ENCODE measurements at places on chromosomes 13 and 19.

GRCh38 chr13:24683838-24684599, 3.8 kb downstream of the ATP12A start:
- DNase-seq: peak; percentile 86

- DNase-seq: peak; percentile 77
Measured at GRCh38 chr13:23673354-23673753, 103.1 kb downstream of the TNFRSF19 start.

DNA sequence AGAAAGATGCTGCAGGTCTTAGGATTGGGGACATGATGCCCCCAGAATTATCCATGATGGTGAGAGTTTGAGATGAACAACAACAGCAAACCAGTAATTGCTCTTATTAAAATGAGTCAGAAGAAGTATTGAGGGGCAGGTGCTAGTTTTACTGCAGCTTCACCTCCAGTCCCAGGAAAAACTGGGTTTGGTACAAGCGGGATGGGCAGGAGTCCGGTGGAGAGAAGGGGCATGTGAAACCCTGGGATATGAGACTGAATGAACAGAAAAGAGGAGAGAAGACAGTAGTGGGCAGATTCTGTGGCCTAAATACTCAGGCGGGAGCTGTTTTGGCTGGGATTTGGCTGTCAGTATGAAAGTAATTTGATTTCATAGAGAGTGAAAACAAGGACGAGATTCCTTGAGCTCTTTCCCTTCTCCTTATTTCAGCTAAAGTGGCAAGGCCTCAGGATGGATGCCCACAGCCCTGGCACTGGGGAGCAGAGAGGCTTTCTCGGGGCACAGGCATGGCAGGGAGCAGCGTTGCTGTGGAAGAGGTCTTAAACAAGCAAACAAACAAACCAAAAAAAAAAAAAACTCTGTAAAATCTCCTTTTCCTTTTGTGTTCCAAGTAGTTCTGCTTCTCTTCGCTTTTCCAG, 30.7 kb downstream of the NFIX start:
- DNase-seq: no peak

- DNase-seq: no peak
Measured at GRCh38 chr13:27573265-27573664, 47.1 kb downstream of the LNX2 start.

DNA sequence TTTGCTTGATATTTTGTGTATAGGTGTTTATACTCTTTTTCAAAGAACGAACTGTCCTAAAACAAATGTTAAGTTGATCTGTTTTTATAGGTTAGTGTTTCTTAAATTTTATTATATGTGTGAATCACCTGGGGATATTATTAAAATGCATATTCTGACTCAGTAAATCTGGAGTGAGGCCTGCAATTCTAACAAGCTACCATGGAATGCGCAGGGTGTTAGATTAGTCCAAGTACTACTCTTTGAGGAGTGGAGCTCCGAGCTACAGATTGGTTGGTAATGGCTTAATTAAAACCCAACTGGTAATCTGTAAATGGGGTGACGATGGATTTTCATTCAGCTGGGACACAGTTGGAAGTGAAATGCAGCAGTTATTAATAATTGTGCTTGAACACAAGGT, 214.1 kb upstream of the UFM1 start:
- DNase-seq: no peak

DNA sequence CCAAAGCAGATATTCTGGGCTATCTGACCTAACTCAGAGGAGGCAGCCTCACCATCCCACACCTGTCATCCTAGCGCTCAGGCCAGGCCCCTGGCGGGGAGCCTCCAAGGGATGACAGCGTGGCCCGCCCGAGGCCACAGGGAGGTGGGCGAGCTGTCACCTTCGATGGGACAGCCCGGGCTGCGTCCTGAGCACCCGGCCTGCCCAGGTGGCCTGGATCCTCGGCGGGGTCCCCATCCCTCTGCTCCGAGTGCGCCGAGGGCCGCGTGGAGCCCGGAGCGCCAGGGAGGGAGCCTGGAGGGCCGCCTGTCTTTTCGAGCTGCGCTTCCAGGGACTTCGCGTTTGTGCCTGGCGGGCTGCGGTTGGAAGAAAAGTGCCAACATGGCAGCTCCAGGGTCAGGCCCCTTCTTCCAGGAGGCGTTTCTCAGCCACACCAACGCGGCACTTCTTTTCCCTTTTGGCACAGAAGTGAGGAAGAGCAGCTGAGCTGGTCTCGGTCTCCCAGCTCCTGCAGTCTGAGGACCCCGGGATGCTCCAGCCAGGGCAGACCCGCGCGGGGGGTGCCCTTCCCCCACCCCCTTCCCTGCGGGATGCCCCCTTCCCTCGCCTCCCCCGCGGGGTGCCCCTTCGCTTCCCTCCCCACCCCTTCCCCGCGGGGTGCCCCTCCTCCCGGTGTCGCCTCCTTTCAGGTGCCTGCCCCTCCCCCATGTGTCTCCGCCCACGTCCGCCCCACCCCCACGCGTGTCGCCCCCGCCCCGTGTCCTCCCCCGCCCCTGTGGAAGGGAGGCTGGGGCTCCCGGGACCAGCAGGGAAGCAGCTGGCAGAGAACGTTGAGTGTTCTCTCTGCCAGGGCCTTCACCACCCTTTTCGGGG, 42.3 kb downstream of the GJA3 start:
- DNase-seq: peak; percentile 81

DNA sequence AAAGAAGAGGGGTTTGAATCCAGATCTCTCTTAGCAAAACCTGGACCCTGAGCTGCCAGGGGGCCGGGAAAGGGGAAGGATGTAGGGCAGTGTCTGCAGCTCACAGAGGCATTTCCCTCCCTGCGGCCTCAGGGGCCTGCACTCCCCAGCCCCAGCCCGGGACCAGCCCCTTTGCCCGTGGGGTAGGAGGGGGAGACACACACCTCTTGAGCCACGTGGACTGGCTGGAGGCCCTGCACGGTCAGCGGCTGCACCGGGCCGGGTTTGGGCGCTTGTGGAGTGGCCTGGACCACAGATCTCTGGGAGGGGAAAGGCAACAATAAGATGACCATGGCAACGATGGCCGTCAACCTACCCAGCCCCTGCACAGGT, 26.9 kb downstream of the RFX1 start:
- no peak for DNase-seq

DNA sequence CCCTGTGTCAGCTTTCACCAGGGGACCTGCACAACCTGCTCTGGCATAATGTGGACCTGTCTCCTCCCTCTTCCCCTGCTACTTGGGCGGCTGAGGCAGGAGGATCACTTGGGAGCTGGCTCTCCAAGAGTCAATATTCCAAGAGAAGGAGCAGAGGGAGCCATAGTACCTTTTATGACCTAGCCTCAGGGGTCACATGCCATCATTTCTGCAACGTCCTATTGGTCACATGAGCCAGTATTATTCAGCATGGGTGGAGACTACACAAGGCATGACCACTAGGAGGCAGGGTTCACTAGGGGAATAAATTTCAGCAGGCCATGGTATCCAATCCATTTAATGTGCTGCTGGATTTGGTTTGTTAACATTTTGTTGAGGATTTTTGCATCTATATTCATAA, 12.0 kb upstream of the SHFL start:
- DNase-seq: no peak

DNA sequence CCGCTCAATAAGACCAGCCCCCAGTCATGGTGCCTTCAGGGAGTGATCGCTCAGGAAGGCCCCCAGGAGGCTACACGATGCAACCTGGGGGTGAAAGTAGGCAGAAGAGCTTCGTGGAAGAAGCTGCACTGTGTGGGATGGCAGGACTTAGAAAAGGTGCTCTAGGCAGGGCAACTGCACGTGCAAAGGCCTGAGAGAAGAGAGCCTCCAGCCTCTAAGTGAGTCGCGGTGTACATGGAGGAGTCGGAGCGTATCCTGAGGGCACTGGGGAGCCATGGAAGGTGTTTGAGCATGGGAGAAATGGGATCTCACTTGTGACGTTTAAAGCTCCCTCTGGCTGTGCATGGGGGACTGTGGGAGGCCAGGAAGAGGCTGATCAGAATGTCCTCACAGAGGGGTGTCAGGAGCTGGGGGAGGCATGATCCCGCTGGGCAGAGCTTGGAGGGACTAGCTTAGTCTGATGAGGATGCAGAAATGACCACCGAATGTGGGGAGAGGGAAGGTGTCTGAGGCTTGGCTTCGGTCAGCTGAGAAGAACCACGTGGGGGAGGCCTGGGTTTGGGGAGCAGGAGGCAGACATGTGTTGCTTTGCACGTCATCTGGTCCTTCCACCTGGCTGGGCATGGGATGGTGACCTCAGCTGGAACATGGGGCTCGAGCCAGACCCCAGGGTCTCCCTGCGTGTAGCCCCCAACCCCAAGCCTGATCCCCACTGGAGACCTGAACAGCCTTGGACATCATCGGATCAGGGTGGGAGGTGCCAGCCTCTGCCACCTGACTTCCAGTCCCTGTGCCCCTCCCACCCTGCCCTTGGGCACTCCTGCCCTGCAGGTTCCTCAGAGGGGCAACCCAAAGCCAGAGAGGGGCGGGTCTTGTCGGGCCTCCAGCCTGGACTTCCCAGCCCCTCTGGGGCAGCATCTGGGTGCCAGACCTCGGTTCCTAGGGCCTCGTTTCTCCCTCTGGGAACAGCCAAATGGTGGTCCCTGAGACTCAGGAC, 1.1 kb downstream of the APC2 start:
- no peak for DNase-seq

GRCh38 chr19:2246801-2247361, 2.2 kb upstream of the AMH start:
- DNase-seq: no peak

DNA sequence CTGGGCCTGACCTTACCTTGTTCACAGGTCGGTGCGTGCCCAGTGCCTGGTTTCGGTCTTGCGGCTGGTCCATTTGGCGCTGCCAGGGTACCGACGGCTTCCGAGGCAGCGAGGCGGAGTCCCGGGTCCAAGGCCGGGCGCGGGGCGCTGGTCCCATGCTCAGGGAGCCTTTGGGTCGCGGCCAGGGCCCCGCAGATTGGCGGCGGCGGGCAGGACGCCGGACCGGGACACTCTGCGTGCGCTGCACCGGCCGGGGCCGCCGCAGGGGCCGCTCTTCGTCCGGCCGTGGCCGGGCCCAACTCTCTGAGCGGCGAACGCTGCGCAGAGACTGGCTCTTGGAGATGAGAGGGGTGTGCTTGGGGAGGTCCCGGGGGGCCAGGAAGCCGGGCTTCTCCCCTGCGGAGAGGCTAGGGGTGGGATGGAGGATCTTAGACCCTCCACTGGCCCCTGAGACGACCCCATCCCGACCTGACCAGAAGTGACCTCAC, 3.4 kb upstream of the WIZ start:
- peak; percentile 75 for DNase-seq

DNA sequence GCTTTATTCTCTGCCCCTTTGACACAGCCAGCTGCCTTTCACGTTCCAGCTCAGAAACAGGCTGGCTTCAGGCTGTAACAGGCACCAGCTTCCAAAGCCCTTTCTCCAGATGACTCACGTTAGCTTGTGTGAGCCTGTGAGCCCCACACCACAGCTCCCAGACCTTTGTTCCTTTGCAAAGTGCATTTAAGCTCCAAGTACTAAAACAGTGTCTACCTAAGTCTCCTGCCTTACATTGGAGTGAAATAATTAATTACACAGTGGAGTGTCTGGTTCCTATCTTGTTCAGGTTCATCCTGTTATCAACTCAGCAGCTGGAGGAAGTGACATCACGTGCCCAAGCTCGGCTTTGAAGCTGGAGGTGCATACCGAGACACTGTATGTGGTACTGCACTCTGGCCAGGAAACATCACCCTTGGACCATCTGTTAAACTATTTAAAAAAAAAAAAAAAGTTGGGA, 475.8 kb downstream of the FOXO1 start:
- DNase-seq: peak; percentile 69

DNA sequence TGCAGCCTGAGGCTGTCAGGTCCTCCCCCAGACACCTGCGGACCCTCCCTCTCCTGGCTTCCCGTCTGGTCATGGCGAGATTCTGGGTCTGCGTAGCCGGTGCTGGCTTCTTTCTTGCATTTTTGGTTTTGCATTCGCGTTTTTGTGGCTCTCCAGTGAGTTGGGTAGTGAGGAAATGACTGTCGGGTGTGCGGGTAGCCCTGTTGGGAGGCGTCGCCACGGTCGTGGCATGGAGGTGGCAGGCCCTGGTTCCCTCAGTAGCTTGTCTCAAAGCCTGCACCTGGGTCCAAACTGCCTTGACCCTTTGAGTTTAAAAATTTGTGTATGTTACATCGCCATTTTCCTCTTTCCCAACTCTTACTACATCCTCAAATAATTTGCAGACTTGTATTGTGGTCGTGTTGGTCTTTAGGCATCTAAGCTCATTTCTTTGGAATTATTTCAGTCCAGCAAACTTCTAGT, 344 bp downstream of the NHLRC3 start:
- DNase-seq: peak; percentile 39

DNA sequence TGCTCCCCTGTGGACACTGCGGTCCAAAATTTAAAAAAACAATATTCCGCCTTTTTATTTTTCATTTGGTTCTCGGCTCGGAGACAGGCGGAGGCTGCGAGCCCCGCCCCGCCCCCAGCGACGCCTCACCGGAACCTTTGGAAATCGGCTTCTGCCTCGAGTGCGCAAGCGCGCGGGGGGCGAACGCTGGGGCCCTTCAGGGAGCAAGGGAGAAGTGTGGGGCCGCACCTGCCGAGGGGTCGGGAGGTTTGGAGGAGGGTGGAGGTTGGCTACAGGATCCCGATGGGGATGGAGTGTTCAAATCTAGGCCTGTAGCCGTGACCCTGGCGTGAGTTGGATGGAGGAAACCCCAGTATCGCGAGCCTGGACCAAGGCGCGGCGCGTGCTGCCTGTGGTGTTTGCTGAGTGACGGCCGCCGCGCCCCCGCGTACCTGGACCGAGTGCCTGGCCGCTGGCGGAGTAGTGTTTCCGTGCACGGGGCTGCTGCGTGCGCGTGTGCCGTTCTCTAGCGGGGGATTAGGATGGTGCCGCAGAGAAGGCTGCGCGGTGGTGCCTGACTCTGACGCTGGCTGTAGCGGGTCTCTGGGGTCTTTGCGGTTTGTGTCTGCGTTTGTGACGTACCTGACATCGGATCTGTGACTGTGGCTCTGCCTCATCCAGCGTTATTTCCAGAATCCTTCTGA, 565 bp upstream of the ZFP30 start:
- DNase-seq: peak; percentile 92

GRCh38 chr13:27446986-27447583, 3.3 kb downstream of the MTIF3 start:
- no peak for DNase-seq

DNA sequence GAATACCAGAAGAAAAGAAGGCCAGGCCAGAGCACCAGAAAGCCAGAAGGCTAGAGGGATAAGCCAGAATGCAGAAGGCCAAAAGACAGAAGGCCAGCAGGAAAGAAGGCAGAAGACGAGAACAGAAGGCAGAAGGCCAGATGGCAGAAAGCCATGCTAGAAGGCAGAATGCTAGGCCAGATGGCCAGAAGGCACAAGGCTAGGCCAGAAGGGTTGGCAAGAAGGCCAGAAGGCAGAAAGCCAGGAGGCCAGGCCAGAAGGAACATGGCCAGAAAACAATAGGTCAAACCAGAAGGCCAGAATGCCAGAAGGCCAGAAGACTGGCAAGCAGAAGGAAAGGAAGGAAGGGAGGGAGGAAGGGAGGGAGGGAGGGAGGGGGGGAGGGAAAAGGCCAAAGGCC, 188.8 kb downstream of the TUBA3C start:
- no peak for DNase-seq

GRCh38 chr13:36841391-36841790, 22.4 kb downstream of the RFXAP start:
- no peak for DNase-seq

DNA sequence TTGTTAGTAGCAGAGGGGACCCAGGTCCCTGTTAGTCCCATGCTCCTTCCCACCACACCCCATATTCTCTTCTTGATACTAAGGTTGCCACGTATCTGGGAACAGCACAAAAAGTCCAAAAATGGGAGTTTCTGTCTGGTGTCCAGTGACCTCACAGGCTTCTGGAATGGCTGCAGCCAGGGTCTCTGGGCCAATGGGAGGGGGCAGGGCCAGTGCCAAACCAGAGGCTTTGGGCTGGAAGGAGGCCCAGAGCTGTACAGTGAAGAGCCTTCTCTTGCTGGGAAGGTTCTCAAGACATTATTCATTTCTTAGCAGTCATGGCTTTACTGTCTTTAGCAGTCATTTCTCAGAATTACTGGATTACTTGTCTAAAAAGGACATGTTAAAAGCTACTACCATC, 119.2 kb downstream of the FRY start:
- peak; percentile 82 for DNase-seq

Data from GM03348 (cell line).